ENCODE measurements at places on chromosomes 13 and 19. TPM values are rescaled to one million over a fixed set of nuclear protein-coding genes. Genes with fewer than 3 reads are reported as not detected.
A peak's percentile ranks its signal among the peaks of the same experiment; 100 is the strongest.

The IGSF23 gene
- total RNA-seq = 0.33 TPM

The NCR1 gene
- not detected for total RNA-seq

The HSPBP1 gene
- total RNA-seq = 21.5 TPM

The HRC gene
- not detected for total RNA-seq

The PCP2 gene
- total RNA-seq = not detected

DNA sequence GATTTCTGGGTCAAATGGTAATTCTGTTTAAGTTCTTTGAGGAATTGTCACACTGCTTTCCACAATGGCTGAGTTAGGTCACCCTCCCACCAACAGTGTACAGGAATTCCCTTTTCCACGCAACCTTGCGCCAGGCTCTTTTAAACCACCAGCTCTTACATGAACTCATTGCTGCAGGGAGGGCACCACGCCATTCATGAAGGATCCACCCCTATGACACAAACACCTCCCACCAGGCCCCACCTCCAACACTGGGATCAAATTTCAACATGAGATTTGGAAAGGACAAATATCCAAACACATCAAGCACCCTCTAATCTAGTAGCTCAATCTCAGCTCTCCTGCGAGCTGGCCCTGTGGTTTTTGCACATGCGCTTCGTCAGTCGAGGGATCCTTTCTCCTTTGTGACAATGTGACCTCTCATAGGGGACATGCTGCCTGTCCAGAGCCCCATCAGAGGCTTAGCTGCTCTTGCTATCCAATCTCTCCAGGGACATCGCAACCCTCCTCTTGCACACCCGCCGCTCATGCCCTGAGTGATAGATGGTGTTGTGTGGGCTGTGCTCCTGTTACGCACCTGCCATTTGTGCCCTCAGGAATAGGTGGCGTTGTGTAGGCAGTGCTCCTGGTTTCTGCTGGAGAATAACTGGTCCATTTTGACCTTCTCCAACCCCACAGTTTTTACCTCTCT is 328.0 kb downstream of the UQCRFS1 start:
- DNase-seq = no peak

DNA sequence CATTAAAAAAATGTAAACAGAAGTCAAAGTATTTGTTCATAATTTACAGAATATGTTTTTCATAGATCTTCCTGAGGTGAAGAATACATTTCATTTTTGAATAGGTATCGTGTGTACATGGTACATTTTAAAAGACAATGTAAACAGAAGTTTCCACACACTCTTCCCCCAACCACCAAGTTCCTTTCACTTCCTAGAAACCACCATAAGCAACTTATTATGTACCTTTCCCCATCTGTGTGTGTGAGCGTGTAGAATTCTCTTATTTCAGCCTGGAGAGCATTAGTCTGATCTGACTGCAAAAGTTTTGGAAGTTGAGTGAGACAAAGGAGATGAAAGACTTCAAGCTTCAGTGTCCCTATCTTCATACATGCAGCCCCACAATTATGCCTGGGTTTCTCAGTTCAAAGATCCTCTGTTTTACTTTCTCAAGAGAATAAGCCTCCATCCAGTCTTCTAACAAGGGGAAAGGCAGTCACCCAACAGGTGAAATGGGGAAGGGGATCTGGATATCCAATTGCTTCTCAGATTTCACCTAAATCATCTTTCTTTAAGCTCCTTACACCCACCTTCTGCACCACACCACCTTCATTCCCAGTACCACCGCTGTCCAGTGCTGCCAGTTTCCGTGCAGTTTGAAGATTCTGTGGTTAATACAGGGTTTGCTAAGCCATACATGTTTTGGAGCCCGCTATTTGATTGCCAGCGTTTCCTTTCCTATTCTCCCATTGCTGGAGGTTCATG is 2.1 kb downstream of the TEX30 start:
- no peak for DNase-seq

DNA sequence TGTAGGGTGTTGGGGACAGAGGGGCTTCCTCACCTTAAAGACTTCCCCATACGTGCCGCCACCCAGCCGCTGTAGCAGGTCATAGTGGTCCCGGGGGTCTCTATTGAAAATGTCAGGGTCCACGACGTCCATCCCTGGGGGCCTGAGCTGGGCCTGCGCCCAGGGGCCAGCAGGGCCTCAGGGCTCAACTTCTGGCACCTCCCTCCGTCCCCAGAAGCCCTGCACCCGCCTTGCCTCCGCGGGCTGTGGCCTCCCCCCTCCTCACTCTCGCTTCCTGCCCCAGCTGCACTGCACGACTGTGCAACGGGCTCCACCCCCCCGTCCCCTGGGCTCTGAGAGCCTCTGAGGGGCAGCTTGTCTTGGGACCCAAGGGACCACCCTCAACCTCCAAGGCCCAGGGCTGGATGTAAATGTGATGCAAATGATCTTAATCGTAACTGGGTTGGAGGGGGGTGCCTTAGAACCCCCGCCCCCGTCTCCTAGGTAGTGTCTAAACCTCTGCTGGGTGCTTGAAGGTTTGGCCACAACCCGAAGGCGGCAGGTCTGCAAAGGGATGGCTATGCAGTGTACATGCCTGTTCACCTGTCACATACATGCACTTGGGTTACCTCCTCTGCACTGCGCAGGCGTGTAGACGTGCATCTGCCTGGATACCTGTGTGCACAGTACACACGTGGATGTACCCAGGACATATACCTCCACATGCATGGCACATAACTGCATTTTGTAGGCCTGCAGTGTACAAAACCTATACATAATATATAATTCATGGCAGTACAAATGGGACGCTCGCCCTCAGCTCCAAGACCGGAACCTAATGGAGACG is at the start of gene MAP4K1:
TSS of gene MAP4K1 (minus strand) at position 190 of the 826 bp plus-strand sequence. CDS start at position 132, 58 bp downstream.
- DNase-seq = no peak

- DNase-seq = peak; percentile 61
Measured at GRCh38 chr19:15195371-15196334, 5.1 kb downstream of the NOTCH3 start.

- DNase-seq = no peak
Measured at GRCh38 chr13:35599384-35599783, 122.9 kb upstream of the MAB21L1 start.

- DNase-seq = no peak
Measured at GRCh38 chr13:31950111-31950815, 81.3 kb upstream of the FRY start.

DNA sequence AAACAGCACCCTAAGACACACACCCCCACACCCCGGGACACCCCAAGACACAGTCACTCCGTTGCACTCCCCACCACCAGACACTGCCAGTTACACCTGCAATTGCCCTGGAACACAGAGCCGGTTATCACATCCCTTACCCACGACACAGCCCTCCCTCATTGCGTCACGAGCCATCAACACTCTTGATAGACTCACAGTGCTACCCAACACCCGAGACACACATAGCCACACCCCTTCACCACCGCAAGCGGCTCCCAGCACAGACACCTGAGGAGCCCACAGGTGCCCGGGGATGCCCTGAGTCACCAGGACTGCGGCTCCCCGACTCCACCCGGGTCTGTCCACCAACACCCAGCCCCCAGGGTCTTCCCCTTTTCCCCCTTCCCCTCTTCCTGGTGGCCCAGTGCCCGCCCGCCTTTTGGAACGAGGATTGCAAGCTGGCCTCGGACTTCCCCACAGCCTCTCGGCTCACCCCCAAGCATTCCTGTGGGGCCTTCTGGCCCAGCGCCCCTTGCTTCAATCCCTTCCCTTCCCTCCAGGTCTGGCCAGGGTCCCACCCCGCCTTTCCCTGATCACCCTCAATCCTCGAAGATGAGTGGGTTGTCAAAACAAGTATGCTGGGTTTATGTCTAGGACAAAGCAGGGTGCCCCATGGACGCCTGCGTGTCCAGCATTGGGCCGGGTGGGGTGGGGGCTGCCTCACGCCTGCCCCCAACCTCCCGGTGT is 1.7 kb upstream of the PTGER1 start:
- peak; percentile 72 for DNase-seq

DNA sequence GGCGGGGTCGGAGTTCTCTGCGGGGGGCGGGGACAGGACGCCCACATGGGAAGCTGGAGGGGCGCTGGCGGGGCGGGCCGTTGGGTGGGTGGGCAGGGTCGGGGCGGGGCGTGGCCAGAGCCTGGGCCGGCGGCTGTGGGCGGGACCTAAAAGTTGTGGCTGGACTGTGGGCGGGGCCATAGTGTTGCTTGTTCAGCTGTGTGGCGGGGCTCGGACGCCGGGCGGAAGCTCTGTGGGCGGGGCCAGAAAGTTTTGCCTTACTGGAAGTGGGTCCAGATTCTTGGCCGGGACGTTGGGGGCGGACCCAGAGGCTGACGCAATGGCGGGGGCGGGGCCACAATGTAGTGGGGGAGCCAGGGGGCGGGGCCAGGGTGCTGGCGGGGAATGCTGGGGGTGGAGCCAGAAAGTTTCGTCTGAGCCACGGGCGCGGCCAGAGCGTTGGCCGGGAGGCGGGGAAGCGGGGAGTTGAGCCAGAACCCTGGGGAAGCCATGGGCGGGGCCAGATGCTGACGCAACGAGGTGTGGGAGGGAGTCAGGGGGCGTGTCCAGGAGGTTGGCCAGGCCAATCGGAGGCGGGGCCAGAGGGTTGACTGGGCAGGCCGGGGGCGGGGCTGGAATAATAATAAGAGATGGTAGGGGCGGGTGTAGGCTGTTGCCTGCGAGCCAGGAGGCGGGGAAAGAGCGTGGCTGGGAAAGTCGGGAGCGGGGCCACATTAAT is 527 bp downstream of the CCDC9 start:
- peak; percentile 99 for DNase-seq

DNA sequence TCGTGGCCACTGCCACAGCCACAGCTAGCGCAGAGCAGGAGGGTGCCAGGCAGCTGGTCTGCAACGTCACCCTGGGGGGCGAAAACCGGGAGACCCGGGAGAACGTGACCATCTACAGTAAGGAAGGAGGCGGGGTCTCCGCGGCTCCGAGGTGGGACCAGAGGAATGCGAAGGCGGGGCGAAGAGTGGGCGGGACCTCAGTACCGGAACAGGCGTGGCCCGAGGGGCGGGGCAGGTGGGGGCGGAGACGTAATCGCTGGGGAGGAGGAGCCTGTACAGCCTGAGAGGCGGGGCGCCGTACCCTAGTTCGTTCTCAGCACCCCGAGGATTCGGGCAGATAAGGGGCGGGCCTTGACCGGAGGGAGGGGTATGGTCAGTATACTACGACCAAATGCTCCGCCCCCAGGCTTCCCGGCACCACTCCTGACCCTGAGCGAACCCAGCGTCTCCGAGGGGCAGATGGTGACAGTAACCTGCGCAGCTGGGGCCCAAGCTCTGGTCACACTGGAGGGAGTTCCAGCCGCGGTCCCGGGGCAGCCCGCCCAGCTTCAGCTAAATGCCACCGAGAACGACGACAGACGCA is 2.5 kb downstream of the ICAM5 start:
- DNase-seq = no peak

GRCh38 chr13:104024416-104025170 is 958.4 kb upstream of the SLC10A2 start:
- DNase-seq = peak; percentile 49

- no peak for DNase-seq
Measured at GRCh38 chr13:58056426-58056825, 424.9 kb downstream of the PCDH17 start.

DNA sequence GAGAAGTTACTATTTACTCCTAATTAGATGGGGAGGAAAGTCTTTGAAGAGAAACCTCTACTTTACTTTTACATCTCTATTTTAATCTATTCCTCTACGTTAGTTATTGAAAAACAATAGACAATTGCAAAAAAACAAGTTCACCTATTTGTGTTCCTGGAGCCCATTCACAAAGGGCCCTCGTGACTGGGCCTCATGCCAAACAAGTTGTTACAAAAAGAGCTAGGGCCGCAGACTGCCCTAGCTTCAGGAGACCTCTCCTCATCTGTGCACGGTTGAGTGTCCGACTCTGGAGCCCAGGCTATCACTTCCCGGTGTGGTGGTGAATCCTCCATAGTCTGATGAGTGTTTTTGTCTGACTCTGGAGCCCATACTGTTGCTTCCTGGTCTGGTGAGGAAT is 190.9 kb downstream of the ZNF486 start:
- no peak for DNase-seq

- DNase-seq = no peak
Measured at GRCh38 chr19:31264041-31264778, 85.0 kb downstream of the TSHZ3 start.

DNA sequence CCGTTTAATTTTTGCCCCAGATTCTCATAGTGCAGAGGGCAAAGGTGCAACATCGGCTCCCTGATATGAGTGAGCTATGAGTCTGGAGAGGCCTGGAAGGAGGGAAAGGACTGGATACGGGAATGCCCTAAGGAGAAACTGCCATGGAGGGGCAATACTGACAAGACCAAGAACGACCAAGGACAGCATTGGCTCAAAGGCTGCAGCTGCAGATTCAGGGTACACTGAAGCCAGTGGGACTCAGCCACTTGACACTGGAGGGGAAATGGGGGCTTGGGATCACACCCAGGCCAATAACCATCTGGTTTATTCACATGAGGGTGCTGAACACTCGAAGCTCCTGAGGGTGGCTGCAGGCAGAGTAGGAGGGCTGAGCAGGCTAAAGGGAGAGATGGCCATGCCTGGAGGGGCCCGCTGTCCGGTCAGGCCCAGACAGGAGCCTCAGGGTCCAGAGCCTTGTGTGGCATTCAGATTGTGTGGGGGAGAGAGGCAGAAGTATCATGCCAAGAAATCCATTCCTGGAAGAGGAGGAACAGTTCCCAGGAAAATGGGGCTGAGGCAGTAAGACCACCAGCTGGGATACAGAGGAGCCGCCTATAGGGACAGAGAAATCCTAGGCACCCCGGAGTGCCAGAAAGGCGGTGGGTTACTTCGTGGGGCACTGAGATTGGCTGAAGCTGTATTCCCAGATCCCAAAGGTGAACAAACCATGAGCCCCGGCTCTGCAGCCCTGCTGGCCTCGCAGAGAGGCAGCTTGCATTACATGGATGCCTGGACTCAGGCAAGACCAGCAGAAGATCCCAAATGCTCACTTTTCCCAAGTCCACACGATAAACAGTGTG is 20.7 kb downstream of the COL4A1 start:
- no peak for DNase-seq

DNA sequence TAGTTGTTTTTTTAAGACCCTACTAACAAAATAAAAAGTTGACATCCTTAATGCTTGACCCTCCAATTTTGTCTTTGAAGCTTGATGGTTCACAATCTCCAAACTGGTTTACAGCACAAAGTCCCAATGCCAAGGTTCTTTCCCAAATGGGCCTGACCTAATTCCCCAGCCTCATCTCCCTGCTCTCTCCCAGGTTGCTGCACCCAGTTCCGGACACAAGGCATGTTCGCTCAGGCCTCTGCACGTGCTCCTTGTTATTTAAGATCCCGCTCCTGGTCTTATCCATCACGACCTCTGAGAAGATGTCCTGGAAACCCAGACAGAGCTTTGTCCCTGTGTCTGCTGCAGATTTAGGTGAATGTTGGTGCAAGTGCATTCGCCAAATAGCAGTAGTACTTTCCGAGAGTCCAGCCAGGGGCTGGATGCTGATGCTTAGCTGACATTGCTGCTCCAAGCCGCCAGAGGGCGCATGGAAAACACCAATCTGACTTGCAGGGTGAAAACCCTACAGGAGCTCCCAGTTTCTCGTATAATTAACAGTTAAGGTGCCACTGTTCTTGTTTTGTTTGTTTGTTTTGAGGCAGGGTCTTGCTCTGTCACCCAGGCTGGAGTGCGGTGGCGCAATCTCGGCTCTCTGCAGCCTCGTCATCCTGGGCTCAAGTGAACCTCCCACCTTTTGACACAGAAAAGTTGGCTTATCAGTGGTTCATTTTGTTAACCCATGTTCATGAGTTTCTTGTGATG is 18.5 kb downstream of the LYPD3 start:
- DNase-seq = peak; percentile 75

- no peak for DNase-seq
Measured at GRCh38 chr19:35223084-35223790, 5.3 kb downstream of the FAM187B start.

GRCh38 chr19:5155586-5156210 is 184.9 kb downstream of the PTPRS start:
- no peak for DNase-seq
